NCI-H2029 (cell line): ENCODE measurements at places on chromosomes 16 and 17.

DNA sequence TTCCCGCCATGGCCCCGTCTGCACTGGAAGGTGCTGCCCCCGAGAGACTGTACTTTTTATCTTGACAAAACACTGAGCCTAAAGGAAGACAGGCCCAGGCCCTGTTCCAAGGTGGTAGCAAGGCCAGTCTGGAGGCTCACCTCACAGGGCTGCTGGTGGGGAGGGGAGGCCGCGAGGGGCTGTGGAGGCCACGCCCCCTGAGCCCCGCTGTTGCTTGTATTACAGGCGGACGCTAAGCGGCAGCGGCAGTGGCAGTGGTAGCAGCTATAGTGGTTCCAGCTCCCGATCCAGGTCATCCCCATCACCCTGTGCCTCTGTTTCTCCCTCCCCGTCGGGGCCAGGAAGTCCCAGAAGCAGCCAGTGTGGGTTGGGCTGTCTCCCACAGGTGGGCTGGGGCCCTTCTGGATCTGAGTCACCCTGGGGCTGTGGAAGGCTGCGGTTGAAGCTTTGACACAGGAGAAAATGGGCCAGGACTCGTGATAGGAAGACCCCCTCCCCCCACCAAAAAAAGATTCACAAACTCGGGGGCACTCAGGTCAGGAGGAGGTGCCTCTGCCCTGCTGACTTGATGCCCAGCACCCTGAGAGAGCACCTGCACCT lies 13.3 kb upstream of the IL17C start:
- DNase-seq = no peak

DNA sequence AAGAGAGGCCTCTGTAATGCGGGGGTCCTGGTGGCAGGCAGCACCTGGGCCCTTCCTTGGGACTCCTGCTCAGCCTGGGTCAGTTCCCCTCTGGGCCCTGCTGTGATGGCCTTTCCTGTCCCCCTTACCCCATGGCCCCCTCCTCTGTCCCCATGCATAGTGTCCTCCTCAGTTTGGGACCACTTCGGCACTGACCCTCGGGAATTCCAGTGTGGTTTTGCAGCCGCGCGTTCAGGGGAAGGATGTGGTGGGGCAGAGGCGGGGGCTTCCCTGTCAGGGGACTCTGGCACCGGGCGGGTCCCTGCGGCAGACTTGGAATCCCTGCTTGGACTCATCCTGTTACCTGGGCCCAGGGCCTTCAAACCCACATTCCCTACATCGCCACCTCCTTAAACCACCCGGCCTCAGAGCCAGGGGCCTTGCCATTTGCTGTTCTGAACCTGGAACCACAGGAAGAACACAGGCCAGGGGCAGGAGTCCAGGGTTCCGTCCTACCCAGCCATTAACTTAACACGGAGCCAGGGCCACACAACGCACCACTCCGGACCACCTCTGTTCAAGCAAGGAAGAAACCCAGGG lies 31.4 kb upstream of the EIF1 start:
- DNase-seq = no peak

- DNase-seq = no peak
Observed at GRCh38 chr17:7854078-7854777, 638 bp upstream of the TMEM88 start.

DNA sequence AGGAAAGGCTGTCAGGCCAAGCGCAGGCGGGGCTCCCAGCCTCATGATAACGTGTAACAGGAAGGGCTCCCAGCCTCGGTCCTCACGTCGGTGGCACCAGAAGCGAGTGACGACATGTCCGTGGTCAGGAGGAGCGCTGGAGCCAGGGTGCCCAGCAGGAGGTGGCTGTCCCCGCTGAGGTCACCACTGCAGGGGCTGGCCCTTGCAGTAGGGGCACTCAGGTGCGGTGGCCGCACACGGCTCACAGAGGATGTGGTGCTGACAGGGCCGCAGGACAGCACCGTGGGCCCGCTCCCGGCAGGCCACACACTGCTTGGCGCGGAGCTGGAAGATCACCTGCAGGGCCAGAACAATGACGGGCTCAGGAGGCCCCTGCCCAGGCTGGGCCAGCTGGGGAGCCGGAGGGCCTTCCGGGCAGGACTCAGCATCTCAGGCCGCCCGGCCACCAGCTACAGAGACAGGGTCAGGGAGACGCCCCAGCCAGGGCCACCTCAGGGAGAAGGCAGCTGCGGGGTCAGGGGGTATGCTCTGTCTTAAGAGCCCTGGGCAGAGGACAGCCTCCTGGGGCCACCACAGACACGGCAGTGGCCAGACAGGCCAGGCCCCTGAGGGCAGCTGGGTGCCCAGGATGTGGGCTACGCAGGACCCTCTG lies 14.5 kb downstream of the GNPTG start:
- no peak for DNase-seq

GRCh38 chr16:58850678-58851020 lies 116.5 kb upstream of the GOT2 start:
- no peak for DNase-seq

DNA sequence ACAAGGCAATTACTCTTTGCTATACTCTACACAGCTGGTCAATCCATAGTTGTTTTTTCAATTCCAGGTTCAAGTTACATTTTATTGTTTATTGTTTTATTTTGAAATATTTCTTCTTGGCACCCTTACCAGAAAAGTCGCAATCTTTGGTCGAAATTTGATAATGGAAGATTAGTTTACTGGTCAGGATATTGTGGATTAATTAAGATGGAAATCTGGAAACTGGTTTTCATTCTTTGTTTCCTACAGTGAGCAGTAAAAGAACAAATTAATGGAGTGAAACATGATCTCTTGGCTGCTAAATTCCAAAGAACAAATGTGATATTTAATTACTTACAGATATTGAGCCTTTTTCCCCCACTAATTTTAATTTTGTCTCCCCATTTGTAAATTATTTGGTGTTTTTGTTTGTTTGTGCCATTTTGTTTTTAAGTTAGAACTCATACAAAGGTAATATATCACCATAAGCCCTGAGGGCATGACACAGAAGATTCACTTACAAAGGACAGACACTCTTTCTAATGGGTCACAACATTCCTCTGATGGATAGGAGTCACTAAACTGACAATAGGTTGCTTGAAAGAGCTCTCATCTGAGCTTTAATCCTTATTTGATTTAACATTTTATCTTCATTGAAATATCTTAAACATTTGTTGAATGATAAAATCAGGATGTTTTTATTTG lies 700.2 kb downstream of the KCNJ2 start:
- no peak for DNase-seq

- no peak for DNase-seq
Observed at GRCh38 chr17:66276328-66276937, 26.0 kb upstream of the PRKCA start.

DNA sequence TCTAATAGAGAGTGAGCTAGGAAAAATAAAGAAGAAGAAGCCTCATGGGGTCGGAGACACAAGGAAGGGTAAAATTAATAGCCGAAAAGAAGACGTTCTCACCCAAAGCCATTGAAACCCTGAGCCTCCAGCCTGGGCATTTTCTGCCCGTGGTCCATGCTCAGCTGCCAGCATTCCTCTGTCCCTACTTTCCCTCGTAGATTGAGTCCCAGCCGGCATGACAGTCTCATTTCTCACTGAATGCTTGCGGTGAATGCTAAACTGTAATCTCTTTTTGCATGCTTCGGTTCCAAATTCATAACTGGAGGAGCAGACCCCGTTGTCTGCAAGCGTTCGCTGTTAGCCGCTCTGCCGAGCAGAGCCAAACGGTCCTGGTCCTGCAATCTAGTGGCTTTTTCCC lies 54.0 kb upstream of the COX10 start:
- no peak for DNase-seq

GRCh38 chr16:30660424-30661261 lies 2.4 kb downstream of the FBRS start:
- DNase-seq = no peak

- DNase-seq = no peak
Observed at GRCh38 chr17:81701288-81702071, 1.7 kb upstream of the MRPL12 start.

DNA sequence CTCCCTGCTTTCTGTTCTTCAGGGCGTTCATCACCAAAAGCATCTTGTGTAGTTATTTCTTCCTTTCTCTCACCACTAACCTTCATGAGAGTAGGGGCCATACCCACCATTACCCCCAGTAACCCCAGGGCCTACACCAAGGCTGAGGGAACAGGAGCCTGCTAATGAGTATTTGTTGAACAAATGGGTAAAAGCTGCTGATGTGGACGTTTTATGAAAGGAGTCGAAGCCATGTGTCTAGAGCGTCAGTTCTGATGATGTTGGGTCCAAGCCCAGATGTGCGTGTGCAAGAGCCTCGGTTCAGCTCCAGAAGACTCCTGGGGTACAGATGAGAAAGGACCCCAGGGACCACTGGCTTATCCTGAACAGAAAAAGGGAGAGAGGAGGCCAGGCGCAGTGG lies 77.1 kb upstream of the TBC1D3K start:
- DNase-seq = no peak

- DNase-seq = no peak
Observed at GRCh38 chr16:3486506-3487215, 8.6 kb downstream of the C16orf90 start.

GRCh38 chr16:57889522-57889921 lies 81.4 kb downstream of the CNGB1 start:
- DNase-seq = no peak

GRCh38 chr16:77574867-77575624 lies 140.2 kb upstream of the ADAMTS18 start:
- no peak for DNase-seq

GRCh38 chr16:67154578-67155294 lies 3.9 kb upstream of the B3GNT9 start:
- DNase-seq = no peak

DNA sequence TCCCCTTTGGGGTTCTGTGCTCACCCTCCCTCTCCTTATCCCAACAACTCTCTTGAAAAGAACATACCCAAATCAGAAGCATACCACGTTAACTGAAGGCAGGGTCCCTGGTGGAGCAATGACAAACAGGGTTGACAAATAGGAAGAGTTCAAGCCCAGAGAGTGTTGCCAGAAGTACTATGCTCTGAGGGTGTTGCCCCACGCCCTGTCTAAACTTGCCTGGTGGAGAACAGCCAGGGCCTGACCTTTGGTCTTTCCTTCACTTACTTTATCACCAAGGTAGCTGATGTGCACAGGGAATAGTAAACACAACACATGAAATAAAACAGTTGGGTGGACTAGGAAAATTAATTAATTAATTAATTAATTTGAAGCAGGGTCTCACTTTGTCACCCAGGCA lies 23.3 kb downstream of the ZNF75A start:
- DNase-seq = no peak

- no peak for DNase-seq
Observed at GRCh38 chr16:57367116-57367752, 5.1 kb upstream of the CX3CL1 start.

DNA sequence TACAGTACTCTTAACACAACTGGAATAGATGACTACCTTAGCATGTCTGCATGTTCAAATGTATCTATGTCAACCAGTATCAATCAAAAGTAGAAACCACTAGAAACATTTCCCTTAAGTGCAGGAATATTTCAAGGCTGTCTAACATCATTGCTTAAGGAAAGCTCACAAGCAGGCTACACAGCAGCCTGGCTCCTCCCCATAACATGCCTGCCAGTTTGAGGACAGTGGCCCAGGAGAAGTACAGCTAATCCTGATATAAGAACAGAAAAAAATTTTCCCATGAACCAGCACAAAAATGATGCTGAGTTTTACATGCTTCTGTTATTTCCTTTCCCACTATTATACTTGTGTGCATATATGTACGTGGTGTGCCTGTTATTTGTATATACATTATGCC lies 175.1 kb downstream of the MYO1D start:
- no peak for DNase-seq

DNA sequence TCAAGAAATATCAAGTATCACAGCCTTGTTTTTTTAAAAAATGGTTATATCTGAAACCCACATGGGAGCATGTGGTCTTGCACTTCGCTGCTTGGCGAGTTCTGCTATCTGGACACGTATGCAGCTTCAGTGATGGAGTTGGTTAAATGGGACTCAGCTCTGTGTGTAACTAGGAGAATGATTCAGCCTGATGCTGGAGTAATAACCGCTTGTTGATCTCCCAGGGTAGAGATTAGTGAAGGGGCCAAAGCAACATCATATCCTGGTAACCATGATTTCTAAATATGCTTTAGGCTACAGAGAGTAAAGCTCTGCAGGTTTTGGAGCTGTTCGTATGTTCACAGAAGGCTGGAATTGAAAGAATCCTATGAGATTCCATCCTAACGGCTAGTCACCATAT lies 63.2 kb downstream of the IQCK start:
- DNase-seq = no peak

GRCh38 chr16:62256406-62256805 lies 220.2 kb upstream of the CDH8 start:
- no peak for DNase-seq

- no peak for DNase-seq
Observed at GRCh38 chr16:745739-746138, 4.9 kb upstream of the CIAO3 start.

DNA sequence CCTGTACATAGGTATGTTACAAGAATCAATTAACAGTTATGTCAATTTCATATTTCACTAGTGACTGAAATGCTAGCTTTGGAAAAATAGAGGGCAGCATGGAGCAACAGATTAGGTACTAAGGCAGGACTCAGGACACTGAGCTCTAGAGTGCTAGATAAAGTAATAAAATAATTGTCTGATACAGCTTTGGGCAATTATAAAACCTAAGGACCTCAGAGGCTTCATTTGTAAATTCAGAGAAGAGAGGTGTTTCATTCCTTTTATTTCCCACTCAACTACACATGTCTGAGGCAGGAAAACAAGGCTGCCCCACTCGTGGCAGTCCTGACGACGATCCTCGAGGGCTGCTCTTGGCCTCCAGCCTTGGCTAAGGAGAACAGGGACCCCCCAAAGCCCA lies 81.5 kb downstream of the CA4 start:
- no peak for DNase-seq

- DNase-seq = no peak
Observed at GRCh38 chr16:82761236-82761635, 134.5 kb downstream of the CDH13 start.

DNA sequence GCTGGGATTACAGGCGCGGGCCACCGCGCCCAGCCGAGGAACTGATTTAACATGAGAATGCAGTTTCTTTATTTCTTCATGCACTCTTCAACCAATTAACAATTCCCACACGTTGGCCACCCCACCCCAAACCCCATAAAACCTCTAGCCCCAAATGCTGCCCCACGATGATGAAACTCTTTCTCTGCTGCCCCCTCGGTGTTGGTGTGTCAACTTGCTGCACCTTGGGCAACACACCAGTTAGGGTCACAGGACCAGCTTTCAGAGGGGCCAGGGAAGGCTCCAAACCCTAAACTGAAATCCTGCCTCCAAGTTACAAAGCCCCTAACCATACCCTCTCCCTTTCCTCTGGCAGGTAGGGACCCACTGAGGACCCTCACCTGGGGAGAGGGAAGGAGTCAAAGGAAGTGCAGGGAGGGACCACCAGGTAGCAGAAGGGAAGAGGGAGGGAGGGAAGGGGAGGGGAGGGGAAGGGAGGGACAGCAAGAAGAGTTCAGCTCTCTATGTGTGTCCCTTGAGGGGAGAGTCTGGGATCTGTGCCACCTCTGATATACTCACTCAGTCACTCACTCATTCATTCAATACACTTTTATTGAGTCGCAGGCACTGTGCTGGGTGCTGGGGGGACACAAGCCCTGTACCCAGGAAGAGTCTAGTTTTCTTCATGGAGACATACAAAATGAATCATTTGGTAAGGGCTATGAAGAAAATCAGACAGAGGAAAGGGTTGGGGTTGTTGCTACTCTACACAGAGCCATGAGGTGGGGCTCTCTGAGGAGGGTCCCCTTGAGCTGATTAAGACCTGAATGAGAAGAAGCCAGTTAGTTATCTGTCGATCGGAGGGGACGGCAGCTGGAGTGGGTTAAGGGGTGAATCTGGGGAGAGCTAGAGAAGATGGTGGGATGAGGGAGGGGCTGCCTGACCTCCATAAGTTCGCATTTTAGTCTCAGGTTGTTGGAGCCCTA lies 3.9 kb downstream of the PLXDC1 start:
- no peak for DNase-seq
